ENCODE measurements at places on chromosomes 7 and 10.

- DNase-seq: no peak
These were observed 201.9 kb downstream of the BAMBI start for GRCh38 chr10:28879246-28879645.

- no peak for DNase-seq
These were observed 135.2 kb upstream of the GDF10 start for GRCh38 chr10:47164800-47165128.

DNA sequence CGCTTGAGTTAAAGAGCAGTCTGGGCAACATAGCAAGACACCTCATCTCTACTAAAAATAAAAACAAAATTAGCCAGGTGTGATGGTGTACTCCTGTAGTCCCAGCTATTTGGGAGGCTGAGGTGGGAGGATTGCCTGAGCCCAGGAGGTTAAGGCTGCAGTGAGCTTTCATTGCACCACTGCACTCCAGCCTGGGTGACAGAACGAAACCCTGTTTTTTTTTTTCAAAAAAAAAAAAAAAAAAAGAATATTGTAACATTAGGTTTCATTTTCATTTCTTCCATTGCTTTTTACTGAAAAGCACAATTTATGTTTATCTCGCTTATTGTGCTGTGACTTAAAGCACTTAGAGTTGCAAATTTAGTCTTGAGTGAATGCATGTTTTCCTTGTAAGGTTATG, 80.0 kb downstream of the MLLT10 start:
- no peak for DNase-seq

DNA sequence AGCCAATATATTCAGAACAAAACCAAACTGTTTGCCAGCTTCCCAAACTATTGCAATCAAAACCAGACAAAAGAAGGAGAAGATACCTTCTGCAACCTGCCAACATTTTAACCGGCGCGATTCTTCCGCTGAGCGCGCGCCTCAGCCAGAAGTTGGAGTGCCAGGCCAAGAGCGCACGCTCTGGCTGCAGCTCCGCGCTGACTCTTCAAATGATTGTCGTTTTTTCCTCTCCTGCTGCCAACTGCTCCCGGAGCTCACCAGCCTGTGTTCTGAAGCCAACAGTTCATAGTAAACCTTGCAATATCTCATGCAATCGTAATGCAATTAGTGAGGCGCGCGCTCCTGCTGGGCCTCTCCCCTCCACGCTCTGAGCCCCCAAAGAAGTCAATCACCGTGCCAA, 259.7 kb upstream of the MGMT start:
- no peak for DNase-seq

GRCh38 chr10:44976352-44977198, 2.0 kb downstream of the DEPP1 start:
- DNase-seq: no peak

DNA sequence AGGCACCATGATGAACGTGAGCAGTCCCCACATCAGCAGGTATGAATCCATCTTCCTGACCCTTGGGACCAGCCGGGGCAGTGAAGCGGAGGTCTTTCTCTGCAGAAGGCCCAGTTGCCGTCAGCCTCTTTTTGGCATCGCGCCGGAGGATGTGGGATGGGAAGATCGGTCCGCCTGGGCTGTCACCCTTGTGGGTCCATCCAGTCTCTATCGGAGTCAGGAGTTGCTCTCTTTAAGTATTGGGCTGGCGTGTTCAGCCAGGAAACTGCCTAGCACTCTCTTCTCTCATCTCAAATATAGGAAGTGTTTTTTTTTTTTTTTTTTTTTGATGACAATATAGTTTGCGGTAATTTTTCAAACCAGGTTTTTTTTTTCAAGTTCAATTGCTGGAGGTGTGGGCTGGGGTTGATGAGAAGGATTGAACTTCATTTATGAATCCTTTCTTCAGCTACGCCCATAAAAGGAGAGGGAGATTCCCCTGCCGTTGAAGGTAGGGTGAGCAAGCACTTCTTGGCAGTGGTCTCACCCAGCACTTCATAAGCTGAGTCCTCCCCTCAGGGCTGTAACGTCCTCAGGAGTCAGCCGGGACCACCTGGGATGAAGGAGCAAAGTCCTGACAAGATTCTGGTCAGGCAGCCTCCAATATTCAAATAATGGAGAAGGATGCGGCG, at the start of gene IL2RA:
TSS of gene IL2RA (minus strand) at position 267 of the 671 bp plus-strand sequence. CDS start at position 51, 216 bp downstream.
- DNase-seq: peak; percentile 72

- peak; percentile 70 for DNase-seq
These were observed 55.1 kb downstream of the FAM53B start for GRCh38 chr10:124688889-124689670.

DNA sequence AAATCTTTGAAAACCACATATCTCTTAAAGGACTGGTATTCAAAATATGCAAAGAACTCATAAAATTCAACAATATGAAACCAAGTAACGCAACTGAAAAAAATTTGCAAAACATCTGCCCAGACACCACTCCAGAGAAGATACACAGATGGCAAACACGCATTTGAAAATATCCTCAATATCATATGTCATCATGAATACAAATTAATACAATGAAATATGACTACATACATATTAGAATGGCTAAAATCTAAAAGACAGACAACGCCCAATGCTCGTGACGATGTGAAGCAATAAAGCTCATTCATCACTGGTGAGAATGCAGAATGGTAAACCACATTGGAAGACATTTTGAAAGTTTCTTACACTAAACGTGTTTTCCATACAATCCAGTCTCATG, 770.1 kb upstream of the CELF2 start:
- no peak for DNase-seq

DNA sequence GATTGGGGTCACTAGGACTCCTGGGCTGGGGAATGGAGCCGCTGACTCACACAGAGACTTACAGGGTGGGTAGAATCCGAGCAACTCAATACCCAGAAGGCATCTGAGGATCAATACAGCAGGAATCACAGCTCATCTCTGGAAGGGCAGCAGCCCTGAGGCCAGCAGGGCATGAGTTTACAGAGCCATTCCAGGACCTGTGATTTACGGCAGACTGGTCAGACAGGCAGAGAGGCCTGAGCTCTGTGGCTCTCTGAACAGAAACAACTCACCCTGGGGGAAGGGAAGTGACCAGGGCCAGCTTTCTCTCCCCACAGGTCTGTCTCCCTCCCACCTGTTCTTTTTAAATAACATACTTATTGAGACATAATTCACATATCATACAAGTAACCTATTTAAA, 88.2 kb upstream of the CXCL12 start:
- DNase-seq: no peak

DNA sequence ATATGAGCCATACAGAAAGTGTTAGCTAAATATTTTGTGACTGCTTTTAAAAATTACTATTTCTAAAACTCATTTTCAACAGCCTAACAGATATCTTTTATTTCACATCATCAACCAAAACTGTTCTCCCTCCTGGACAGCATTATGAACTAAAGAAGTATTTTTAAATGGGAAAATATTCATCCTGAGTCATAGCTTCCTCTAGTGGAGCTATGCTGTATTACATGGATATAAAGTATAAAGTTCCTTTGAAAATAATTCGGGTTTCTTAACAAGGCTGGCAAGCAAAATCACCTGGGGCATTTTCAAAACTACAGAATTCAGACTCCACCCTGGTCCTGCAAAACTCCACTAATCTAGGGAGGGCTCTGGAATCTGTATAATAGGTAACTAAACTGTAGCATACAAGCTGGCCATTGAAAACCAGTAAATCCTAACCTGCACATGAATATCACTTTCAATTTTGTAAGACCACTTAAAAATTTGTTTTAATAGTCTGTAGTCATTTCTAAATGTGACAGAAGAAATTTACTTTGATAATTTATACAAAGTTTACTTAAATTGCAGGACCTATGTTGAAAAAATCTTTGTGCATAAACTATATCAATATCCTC, 53.5 kb downstream of the SCIN start:
- no peak for DNase-seq

DNA sequence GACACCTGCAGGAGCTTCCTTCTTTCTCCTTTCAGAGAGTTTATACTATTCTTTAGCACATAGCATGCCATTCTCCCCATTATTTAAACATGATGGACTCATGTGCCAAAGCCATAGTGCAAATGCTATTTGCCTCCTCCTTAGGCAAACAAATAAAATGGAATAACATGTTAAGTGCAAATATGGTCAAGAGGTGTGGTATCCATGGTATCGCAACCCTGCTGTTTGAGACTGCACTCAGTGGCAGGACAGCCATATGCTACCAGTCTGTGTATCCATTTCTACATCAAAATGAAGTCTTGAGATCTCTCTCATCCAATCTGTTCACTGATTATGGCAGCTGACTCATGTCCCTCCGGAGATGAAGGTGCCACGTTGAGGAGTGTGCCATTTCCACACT, 22.8 kb downstream of the HEPACAM2 start:
- no peak for DNase-seq
